K562 (cell line): ENCODE measurements at places on chromosomes 4 and X. TPM values are rescaled to one million over a fixed set of nuclear protein-coding genes. Genes with fewer than 3 reads are reported as not detected.
A peak's percentile ranks its signal among the peaks of the same experiment; 100 is the strongest.

GRCh38 chr4:2963966-2964471 is 648 bp downstream of the GRK4 start:
- no peak for DNase-seq

DNA sequence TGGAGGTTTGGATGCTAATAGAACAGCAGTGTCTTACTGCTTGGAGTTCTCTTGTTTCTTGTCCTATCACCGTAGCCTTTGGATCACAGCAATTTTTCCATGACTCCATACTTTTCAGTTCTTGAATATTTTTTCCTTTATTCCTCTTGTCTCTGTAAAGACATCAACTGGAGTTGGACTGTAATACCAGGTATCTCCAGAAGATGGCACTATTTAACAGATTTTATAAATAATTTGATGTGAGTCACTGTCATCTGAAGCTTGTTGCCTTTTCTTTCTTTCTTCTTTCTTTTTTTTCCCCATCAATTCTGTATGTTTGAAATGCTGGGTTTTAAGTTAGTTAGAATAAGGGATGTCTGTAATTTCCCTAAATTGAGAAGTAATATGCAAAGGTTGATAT is 24.1 kb downstream of the HPRT1 start:
- DNase-seq, result peak; percentile 14

DNA sequence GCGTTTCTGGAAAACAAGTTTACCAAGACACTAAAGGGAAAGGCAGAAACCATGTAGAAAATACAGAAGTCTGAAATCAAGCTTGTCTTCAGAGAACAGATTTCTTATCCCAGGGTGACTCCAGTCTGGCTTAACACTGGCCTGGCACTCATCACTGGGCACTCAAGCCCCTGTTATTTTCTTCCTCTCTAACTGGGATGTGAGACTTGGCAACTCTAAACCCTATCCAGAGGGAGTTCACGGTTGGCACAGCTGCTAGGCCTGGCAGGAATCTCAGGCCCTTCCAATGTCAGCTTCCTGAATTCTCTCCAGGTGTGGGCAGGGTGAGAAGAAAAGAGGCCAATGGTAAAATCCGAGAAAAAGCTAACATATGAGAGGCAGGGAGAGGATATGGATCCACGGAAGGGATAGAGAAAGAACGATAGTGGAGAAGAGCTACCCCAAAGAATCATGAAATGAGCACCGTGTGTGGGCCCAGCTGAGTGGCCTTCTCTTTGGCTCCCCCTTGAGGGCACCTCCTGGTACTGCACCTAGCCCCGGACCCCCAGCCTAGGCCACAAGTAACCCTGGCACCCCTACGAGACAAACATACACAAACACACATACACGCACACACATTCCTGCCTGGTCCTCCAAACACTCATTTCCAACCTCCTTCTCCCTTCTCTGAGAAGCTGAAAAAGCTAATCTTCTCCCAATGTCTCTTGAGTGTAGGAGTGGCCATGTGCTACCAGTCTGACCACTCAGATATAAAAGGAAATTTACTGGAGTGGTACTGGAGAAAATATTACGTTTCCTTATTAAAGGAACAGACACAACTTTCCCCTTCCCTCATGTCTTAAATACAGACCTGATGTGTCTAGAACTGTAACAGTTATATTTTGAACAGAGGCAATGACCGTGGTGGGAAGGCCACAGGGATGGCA is 16.6 kb upstream of the PTCHD1 start:
- peak; percentile 41 for DNase-seq

The EMCN gene
- not detected in 2 replicates for total RNA-seq

The GRIA3 gene
- total RNA-seq, result not detected in 2 replicates

- DNase-seq, result no peak
These were observed 385.9 kb upstream of the MAD2L1 start for GRCh38 chr4:120452536-120452935.
